ENCODE measurements at places on chromosomes 2 and 18.
A peak's percentile ranks its signal among the peaks of the same experiment; 100 is the strongest.

- no peak for DNase-seq
These were observed 29.2 kb downstream of the ATP6V1C2 start for GRCh38 chr2:10750610-10751009.

DNA sequence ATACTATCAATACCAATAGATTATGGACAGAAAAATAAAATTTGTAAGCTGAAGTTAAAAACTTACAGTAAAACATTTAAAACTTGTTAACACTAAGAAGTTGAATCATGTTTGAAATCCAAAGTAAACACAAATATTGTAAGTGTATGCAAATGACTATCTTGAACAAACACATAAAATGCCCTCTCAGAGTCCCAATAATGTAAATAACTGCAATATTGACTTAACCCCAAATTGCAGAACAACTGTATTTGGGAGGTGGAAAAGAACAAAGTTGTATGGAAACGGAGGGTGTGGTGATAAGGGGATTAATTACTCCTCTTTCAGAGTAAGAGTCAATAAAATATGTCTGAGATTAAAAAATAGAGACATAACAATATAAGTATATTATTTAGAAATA lies 140.0 kb upstream of the NOL4 start:
- DNase-seq, result no peak

DNA sequence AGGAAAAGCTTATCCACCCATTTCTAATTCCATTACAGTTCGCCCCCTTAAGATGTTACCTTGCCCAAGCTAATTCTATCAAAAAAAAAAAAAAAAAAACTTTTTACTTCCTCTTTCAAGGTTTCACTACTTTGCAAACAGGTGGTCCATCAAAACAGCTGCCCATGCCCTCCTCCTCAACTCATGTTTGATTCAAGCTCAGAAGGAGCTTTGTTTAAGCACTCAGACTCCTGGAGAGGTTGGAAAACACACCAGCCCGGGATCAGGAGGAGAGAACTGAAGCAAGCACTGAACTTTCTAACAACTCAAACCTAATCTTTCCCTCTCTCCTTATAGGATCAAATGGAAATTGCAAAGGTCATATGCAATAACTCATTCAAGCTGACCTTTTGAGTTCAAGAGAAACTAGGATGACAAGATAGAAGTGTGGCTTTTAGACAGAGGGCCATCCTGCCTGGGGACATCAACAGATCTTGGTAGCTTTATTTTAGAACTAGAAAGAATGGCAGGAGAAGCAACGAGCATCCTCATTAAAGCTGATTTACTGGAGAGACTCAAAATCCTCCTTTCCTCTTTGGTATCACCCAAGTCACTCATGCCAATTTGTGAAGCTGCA lies 28.3 kb upstream of the FZD7 start:
- no peak for DNase-seq

GRCh38 chr18:54881229-54881768 lies 53.0 kb downstream of the RAB27B start:
- DNase-seq, result no peak

- peak; percentile 71 for DNase-seq
These were observed 77.8 kb upstream of the STON1 start for GRCh38 chr2:48452108-48452507.

DNA sequence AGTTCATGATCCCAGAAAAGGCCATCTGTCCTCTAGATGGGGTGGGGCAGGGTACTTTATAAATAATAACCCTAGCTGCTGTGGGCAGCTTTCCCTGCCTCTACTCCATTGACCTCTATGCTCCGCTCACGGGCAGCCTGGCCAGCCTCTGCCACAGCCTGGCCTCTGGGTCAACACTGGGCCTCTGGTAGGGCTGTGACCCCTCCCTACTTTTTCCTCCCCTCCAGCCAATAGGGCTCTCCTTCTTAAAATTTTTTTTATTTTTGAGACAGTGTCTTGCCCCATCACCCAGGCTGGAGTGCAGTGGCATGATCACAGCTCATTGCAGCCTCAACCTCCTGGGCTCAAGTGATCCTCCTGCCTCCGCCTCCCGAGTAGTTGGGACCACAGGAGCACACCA lies 4.1 kb upstream of the GAREM2 start:
- no peak for DNase-seq

DNA sequence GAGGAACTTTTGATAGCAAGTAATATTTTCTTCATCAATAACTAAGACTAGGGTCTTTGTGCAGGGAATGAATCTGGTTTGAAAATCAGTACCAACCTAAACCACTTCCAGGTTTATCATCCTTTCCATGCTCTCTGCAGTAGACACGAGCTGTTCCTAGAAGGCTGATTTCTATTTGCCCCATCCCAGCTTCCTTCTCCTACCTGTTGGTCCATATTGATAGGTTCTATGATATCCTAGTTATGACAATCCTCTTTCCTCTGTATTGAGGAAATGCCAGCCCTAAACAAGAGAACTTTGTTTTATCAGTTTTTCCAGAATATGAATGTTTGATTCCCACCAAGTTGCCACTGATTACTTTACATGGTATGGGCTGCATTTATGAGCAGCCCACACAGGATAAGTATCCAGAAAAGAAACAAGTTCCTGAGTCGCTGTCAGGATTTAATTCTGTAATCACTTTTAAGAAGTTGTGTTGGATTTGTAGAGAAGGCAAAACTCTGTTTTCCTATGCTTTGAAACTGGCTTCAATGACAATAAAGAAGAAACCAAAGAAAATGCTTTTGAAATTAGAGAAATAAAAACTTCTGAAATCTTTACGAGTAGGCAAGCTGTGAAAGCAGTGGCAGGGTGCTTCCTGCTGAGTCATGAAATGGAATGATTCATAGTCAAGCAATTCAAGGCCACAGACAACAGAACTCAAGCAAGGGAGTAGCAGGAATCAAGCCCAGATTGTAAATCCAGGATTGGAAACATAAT lies 37.3 kb upstream of the TANK start:
- peak; percentile 2 for DNase-seq

- peak; percentile 57 for DNase-seq
These were observed 47.4 kb upstream of the SMAD7 start for GRCh38 chr18:48997985-48998831.

- no peak for DNase-seq
These were observed 42.8 kb downstream of the METTL8 start for GRCh38 chr2:171390941-171391516.

Data from NCI-H1417 (cell line).